ENCODE measurements at places on chromosomes 5 and 9.

GRCh38 chr5:119063579-119064379, 7.1 kb upstream of the DMXL1 start:
- no peak for DNase-seq

GRCh38 chr9:35257986-35258659, 96.3 kb downstream of the UNC13B start:
- DNase-seq = no peak

DNA sequence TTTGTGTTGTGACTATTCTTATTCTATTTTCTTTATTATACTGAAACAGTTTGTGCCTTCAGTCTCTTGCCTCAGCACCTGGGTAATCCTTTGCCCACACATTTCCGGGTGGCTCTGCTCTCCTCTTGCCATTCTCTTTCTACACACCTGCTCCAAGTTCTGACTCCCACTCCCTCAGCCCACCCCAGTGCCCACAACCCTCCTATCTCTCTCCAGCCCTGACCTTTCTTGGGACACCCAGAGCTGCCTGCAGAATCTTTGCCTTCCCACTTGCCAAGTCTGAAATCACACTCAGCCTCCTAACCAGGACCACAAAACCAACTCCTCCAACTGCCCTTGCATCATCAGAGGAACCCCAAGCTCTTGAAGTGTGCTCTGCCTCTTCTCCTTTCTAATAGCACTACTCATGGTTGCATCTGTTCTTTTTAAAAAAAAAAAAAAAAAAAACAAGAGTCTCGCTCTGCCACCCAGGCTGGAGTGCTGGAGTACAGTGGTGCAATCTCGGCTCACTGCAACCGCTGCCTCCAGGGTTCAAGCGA, 4.1 kb downstream of the SWI5 start:
- no peak for DNase-seq

GRCh38 chr5:61420016-61420415, 88.0 kb downstream of the ZSWIM6 start:
- DNase-seq = no peak

DNA sequence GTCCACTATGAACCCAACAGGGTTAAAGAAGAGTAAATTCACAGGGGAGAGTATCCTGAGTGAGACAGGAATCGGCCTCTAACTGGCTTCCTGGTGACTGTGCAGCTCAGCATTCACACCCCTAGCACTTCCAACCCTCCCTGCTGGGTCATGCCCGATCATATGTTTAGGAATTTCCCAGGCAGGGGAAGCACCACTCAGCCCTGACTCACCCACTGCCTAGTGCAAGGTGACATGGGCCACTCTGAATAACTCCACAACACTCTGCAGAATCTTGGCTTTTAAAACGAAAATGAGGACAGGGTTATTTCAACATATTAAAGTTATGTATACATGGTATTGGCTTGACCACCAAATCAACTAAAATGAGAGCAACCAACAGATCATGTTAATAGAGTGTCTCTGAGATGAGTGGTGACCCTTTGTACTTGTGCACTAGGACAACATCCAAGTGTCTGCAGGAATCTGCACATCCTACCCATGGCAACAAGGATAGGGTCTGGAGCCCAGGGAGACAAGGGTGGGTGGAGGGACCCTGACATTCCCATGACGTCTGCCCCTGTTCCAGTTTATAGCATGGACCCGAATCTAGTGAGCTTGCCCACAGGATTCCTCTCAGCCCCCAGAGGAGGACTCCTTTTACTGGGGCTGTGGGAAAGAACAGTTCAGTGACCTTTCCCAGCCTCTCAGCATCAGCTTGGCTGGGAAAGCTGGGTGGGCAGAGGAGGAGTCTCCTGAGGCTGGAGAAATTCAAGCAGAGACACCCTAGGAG, 485.8 kb downstream of the SEMA5A start:
- DNase-seq = no peak

DNA sequence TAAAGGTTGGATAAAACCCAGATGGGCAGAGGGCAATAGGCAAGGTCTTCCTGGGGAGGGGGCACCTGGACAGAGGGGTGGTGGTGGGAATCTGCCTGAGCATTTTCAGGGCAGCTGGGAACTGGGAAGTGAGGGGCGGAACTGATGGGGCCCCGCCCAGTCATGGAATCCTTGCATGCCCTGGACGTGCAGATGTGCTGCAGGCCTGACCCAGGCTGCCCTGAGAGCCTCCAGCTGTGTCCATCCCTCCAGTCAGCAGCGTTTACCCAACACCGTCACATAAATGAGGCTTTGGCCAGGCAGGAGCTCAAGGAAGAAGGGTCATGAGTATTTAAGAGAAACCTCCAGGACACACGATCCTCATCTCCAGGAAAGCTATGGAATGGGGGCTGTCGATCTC, 70.3 kb downstream of the DAB2IP start:
- DNase-seq = no peak

- no peak for DNase-seq
Measured at GRCh38 chr9:21994556-21995005, at the start of gene CDKN2B-AS1. Gene CDKN2B-AS1, plus strand, starts transcription at chr9:21994791.

DNA sequence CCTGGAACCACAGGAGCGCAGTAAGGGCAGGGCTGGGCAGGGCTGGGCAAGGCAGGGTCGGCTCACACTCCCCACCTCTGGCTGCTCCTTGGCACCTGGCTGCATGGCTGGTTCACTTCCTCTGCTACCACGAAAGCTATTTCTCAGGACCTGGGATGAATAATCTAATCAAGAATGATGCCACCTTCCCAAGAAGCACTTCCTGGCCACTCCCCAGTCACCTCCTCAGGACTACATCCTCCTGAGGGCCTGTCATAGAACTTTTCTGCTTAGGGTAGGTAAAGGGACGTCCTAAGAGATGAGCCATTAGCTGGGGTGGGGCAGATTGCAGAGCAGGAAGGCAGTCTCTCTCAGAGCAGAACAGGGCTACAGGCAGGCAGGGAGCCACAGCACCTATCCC, 288.2 kb upstream of the MAP3K1 start:
- no peak for DNase-seq

- DNase-seq = no peak
Measured at GRCh38 chr9:126652140-126652582, 38.4 kb downstream of the LMX1B start.

GRCh38 chr9:14080959-14081542, 232.9 kb downstream of the NFIB start:
- no peak for DNase-seq

GRCh38 chr9:81317223-81317622, 372.1 kb downstream of the TLE1 start:
- no peak for DNase-seq

GRCh38 chr5:112333331-112333781, 85.7 kb downstream of the EPB41L4A start:
- DNase-seq = no peak

GRCh38 chr9:131120620-131121228, 4.7 kb upstream of the NUP214 start:
- no peak for DNase-seq

GRCh38 chr9:33354651-33355211, 47.6 kb downstream of the AQP7 start:
- no peak for DNase-seq

GRCh38 chr5:109900461-109900860, 210.7 kb downstream of the MAN2A1 start:
- no peak for DNase-seq

- no peak for DNase-seq
Measured at GRCh38 chr5:17185773-17186172, 31.7 kb upstream of the BASP1 start.

DNA sequence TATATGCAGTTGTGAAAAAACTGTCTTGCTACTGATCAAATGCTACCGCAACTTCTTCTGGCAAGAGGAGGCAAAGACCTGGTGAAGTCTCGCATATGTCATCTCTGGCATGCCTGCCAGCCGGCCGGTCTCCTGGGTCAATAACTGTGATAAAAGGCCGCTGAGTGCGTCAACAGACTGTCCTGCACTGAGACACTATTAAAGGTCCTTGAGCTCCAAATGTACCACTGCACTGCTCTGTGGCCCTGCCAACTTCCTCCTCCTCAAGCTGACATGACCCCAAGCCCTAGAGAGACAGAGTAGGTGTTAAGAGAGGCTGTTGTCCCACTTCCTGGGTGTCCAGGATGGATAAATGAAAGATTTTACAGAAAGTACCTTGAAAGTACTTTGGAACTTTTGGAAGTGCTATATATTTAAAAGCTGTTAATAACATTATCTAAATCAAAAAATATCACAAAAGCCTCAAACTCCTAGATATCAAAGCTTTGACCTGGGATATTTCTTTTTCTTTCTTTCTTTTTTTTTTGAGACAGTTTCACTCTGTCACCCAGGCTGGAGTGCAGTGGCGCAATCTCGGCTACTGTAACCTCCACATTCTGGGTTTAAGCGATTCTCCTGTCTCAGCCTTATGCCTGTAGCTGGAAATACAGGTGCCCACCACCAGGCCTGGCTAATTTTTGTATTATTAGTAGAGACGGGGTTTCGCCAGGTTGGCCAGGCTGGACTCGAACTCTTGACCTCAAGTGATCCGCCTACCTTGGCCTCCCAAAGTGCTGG, 31.5 kb downstream of the RAPGEF1 start:
- DNase-seq = no peak

DNA sequence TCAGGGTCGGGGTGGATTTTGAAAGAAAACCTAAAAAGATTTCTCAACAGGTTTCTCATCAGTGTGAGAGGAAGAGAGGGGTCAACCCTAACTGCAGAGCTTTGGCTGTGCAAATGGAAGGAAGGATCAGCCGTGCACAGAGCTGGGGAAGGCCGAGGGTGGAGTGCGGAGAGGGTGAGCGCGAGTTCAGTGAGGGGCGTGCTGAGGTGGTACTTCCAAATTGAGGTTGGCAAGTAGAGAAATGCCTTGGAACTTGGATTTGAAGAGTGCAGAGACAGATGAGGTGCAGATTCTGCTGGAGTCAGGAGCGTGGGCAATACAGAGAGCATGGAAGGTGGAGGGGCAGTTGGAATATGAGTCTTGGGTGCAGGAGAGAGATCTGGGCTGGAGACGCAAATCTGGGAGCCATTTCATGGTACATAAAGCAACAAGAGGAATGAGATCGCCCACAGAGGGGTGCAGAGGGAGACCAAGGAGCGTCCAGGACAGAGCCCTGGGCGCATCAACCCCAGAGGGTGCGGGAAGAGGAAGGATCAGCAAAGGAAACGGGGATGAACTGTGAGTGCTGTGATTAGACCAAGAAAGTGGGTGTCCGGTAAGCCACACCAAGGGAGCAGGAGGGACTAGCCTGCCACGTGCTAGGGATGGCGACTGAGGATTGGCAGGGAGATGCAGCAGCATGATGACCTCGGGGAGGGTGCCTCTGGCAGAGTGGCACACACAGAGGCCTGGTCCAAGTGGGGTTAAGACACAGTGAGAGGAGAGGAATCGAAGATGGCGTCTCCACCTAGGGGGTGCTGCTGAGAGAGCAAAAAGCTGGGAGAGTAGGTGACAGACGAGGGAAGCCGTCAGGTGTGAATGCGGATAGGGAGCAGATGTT, 105.8 kb downstream of the ADAMTS2 start:
- DNase-seq = no peak

GRCh38 chr9:92714787-92715487, 45.0 kb upstream of the IPPK start:
- no peak for DNase-seq

DNA sequence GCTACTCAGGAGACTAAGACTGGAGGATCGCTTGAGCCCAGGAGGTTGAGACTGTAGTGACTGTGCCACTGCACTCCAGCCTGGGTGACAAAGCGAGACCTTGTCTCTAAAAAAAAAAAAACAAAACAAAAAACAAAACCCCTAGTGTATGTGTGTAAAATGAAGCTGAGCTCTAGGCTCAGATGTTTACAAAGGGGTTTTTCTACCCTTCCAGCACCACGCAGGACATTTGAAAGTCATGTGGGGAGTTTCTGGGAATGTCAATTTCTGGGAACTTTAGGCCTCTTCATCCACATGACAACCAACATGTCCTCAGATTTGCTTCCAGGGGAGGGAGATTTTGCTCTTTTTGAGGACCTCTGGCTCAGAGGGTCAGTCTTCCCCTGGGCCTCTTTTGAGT, 42.4 kb upstream of the AIF1L start:
- no peak for DNase-seq

DNA sequence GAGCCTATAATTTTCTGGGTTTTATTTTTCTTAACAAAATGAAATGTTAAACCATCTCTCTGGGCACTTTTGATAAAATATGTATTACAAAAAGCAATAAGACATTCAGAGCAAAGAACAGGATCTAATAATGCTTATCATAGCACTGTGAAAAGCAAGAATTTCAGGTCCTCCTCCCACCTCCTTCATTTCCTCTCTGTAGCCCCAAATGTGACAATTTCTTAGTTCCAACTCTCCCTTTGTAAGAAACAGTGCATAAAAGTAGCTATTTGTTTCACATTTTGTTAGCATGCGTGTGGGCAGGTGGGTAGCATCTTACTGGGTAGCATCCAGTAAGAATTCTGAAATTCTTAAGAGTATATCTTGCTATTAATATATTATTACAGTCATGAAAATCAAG, 130.9 kb upstream of the RASA1 start:
- no peak for DNase-seq

GRCh38 chr5:152246401-152246800, 158.7 kb downstream of the NMUR2 start:
- no peak for DNase-seq

GRCh38 chr5:139167952-139168720, 30.0 kb downstream of the SIL1 start:
- DNase-seq = no peak

GRCh38 chr5:109558364-109558763, 131.4 kb upstream of the MAN2A1 start:
- DNase-seq = no peak

DNA sequence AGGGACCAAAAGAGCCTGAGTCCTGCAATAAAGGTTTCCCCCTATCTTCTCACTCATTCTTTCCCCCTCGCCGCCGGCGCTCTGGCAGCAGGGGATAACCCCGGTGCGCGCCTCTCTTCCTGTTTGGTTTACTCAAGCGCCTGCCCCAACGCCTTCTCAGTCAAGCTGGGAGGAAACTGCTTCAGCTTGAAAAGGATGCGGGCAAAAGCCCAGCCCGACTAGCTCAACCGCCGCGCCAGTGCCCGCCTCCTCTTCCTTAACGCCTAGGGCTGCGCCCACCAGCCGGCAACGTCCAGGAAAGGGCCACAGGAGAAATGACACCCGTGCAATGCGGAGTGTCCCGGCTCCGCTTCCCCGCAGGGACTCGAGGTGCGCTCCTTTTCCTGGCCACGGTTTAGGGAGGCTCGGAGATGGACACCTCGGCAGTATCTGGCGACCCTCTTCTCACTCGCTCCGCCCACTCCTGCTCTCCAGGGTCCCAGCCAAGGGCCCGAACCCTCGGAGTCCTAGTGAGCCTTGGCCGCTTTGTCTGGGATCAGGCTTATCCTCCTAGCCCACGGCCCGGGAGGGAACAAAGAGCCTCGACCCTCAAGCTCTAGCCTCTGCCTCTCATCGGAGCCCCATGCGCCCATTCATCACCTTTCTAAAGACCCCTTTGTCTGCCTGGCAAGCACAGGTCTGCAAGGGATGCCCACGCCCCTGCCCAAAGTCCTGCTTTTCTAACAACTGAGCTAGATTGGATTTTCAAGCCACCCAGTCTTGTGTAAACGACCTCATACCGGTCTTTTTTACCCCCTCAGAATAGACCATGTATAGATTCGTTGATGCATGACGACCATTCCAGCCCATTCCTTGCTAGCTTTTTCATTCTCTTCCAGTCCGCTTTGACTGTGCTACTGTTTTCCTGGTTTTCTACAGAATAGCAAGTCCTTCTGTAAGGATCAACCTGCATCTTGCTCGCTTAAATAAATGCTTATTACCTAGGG, 2.0 kb downstream of the ST8SIA4 start:
- peak; percentile 88 for DNase-seq

GRCh38 chr5:181138258-181138657, 7.3 kb upstream of the OR2V1 start:
- no peak for DNase-seq

GRCh38 chr5:10827571-10827970, 66.5 kb upstream of the DAP start:
- no peak for DNase-seq

GRCh38 chr5:176742246-176743105, 67.9 kb upstream of the UNC5A start:
- DNase-seq = no peak
